ENCODE measurements at places on chromosomes 3 and 15.

DNA sequence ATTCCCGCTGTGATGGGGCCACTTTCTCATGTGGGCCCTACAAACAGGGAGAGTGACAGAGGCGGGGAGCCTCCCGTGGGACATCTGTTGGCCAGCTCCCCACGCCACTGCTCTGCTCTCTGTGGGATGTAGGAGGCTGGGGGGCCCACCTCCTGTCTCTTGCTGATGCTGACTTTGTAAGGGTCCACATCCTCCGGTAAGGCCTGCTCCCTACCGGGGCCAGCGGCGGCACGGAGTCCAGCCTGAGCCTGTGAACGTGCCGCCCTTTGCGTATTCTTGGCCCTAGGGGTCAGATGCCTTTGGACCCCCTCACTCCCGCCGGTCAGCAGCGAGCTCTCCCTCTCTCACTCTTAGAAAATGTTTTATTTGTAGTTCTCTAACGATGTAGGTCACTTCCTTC, 153.2 kb downstream of the LRRC28 start:
- DNase-seq: no peak

DNA sequence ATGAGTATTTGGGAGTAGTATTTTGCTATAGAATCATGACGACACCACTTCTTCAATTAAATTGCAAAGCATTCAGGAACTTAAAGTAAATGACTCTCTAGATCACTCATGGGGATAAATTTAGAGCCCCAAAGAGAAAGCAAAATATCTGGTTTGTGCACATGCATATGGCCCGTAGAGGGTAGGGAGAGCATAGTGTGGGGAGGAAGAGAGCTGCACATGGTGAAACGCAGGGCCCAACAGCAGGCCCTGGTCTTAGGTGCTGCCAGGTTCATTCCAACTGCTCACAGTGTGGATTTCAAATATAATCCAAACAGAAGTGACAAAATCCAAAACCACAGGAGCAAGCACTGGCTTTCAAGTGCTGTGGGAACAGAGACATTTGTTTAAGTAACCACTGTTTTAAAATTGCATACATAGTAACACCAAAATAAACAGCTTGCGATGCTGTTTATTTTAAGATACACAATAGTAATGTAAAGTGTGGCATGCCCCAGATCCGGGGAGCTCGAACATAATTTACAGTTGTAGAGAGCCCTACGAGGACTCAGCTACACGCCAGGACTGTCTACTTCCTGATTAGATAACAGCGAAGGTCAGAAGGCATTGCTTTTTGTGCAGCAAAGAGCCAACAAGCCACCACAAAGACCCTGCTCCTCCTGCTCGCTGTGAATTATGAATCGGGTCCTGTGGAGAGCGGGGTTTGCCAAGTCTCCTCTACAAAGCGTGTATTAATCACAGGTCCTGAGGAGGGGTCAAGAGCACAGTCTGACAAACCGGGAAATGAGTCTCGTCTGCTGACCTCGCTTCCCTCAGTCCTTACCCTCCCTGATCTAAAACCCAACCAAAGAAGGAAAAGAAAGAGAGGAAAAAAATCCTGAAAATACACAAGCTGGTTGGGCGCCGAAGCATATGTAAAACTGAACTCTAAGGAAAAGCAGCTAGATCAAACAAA, 80.6 kb downstream of the MEIS2 start:
- no peak for DNase-seq

DNA sequence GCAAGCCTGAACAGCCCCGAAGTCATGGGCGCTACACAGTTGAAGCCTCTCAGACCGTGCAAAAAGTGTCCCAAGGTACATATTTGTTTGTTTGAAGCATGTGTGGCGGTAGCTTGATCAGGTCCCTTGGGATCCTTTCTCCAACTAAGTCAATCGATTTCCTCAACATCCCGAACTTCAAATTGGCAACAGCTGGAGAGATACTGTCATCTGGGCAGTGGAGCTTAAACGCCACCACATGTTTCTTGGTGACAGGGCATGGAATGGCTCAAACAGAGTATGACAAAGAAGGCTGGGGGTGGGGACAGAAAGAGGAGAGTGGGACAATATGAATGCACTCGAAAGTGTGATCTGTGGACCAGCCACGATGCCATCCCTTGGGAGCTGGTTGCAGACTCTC, 84.9 kb upstream of the PSMD6 start:
- DNase-seq: no peak

GRCh38 chr3:123024056-123024455, 3.5 kb downstream of the SEMA5B start:
- DNase-seq: no peak

GRCh38 chr15:82871358-82871757, 61.9 kb downstream of the WHAMM start:
- no peak for DNase-seq

DNA sequence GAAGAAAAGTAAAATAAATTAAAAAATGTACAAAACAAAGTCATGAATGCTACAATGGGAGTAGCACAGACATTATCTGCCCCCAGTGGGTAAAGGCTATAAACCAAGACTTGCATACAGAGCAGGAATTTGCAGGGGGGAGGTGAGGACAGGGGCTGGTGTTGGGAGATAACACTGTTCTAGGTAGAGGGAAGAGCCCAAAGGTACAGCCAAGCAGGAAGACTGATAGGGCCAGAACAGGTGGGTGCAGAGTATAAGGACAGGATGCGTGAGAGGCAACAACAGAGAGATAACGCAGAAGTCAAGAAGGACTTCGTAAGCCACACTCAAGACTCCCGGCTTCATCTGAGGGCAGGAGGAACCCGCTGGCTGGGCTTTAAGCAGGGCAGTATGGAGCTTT, 146.5 kb downstream of the CTNNB1 start:
- DNase-seq: no peak

- DNase-seq: no peak
These were observed 141.7 kb upstream of the IQSEC1 start for GRCh38 chr3:13214847-13215472.

DNA sequence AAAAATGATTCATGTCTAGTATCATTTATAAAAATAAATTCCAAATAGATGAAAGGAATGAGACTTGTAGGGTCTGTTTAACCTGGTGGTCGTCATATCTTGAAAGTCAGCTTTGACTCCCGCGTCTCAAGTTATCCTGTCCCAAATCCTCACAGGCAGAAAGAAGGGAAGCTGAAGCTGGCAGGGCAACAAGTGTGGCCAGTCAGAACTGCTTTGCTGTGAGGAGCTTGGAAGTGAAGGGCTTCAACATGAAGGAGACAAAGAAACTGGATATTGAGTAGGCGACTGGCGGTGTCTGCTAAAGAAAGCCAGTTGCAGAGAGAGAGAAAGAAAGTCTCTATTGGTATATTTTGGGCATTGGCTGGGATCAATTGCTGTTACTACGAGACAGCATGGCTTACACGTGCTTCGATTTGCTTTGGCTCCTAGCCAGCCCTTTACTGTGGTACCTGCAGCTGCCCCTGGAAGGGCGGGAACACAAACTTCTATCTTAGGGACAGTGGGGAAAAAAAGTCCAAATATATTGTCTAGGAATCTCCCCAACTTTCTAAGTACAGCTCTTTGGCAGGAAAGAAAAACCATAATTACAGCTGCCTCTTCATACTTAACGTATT, 107.2 kb downstream of the CHST2 start:
- DNase-seq: no peak

DNA sequence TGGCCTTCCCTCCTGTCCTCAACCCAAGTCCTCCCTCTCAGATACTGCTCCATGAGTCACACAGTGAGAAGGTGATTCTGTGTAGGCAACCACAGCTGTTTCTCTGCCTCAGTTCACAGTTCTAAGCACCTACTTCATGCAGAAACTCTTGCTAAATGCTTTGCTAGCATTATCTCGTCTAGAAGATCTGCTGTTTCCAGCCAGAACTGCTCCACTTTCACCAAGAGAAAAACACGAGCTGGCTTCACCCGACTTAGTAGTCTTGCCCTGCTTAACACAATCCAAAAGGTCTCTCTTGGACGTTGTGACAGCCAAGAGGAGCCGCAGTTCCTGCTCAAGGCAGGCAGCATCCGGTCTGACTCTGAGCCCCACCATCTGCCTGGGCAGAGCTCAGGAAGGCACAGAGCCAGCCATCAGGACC, 272.1 kb downstream of the UACA start:
- DNase-seq: no peak

GRCh38 chr3:153628591-153628990, 466.6 kb downstream of the RAP2B start:
- DNase-seq: no peak

DNA sequence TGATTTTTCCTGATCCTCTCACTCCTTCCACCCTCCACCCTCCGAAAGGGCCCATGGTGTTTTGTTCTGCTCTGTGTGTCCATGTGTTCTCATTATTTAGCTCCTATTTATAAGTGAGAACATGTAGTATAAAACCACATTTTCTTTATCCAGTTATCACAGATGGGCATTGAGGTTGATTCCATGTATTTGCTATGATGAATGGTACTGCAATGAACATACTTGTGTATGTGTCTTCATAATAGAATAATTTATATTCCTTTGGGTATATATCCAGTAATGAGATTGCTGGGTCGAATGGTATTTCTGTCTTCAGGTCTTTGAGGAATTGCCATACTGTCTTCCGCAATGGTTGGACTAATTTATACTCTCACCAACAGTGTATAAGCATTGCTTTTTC, 126.0 kb downstream of the IMPG2 start:
- no peak for DNase-seq

- DNase-seq: no peak
These were observed 73.2 kb downstream of the CCNL1 start for GRCh38 chr3:157086775-157087174.

DNA sequence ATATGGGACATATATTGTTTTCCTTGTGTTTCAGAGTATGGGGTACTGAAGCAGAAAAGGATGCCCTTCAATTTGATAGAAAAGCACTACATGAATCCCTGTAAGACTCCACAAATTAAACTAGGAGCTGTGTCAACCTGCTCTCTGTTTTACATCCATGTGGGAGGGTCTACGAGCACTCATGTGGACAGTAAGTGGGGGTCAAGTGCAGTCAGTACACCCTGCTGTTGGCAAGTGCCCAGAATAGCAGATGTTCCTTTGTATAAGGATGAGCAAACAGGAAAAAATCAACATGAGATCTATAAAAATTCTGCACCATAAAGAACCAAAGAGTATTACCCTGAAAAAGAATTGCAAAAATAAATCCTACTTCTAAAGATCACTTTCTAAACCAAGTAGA, 659.9 kb downstream of the SI start:
- DNase-seq: no peak

GRCh38 chr3:115562636-115563267, 60.6 kb upstream of the GAP43 start:
- no peak for DNase-seq

- no peak for DNase-seq
These were observed 1.2 kb upstream of the PPP2R3A start for GRCh38 chr3:135964160-135964955.

DNA sequence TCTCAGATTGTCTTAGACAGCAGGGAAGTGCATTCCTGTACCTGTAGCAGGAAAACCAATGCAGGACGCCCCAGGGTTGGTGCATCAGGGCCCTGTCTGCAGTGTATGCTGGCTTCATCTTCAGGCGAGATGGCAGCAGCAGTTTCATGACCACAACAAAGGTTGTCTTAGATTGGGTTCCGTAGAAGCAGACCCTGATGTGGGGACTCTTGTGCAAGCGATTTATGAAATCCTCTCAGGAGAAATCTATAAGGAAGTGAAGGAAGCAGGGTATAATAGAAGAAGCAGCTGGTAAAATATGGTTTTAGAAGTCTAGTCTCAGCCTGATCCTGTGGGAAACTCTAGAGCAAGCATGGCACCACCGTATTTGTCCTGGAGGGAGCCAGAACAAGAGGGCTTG, 25.0 kb downstream of the DNAH1 start:
- no peak for DNase-seq

GRCh38 chr3:111846717-111847116, 12.3 kb upstream of the PHLDB2 start:
- DNase-seq: peak; percentile 75

GRCh38 chr15:88579322-88579721, 32.8 kb upstream of the DET1 start:
- DNase-seq: no peak

- no peak for DNase-seq
These were observed 25.5 kb downstream of the ST3GAL6 start for GRCh38 chr3:98788651-98789050.

DNA sequence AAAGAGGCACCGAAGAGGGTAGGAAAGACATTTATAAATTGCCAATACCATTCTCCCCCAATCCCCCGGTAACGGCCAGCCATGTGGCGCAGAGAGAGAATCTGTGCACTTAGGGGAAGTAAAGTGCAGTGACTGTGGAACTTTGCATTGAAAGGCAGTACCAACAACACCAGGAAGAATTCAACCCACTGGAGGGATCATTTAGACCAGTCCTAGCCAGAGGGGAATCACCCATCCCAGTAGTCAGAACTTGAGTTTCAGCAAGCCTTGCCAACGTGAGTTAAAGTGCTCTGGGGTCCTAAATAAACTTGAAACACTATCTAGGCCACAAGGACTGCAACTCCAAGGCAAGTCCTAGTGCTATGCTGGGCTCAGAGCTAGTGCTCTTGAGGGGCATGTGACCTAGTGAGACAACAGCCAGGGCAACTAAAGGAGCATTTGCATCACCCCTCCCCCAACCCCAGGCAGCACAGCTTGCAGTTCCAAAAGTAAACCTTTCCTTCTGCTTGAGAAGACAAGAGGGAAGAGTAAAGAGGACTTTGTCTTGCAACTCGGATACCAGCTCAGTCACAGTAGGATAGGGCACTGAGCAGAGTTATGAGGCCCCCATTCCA, 15.0 kb downstream of the CEP70 start:
- DNase-seq: no peak

DNA sequence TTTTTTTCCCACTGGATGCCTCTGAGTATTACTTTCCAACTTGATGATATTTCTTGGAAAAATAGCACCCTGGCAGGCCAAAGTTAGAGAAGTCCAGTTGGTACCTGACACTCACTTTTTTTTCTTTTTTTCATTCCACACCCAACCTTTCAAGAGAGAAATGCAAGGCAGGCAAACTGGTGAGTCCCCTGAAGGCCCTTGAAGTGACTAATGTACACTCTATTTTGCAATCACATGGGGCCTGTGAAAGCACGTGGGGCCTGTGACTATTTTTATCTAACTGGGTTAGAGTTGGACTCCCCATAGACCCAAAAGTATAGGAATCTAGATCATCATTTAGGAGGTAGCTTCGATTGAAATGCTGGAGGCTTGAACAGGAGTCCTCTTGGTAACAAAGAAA, 316.7 kb downstream of the CHL1 start:
- no peak for DNase-seq

GRCh38 chr3:10869460-10869859, 53.4 kb downstream of the SLC6A11 start:
- DNase-seq: no peak

DNA sequence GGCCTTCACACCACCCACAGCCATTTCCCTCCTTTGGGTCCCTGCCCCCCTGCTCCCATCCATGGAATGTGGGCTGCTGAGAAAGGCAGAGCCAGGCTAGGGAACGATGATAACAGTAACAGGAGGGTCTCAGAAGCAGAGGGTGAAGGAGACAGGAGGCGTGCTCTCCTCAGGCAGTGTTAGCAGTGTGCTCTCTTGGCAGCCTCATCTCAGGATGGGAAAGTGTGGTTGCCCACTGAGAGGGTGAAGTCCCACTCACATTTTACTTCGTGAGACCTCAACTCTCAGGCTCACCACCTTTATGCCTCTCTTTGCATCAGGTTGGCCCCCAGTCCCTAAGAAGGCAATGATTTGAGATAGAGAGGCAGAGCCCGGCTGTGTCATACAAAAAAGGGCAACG, 24.5 kb downstream of the TIGIT start:
- DNase-seq: no peak

GRCh38 chr3:54243960-54244682, 121.8 kb downstream of the CACNA2D3 start:
- no peak for DNase-seq

- no peak for DNase-seq
These were observed 17.0 kb upstream of the LMCD1 start for GRCh38 chr3:8484409-8485140.

Data from AG09319 (cell line).